ENCODE measurements at places on chromosomes 11 and 22.

DNA sequence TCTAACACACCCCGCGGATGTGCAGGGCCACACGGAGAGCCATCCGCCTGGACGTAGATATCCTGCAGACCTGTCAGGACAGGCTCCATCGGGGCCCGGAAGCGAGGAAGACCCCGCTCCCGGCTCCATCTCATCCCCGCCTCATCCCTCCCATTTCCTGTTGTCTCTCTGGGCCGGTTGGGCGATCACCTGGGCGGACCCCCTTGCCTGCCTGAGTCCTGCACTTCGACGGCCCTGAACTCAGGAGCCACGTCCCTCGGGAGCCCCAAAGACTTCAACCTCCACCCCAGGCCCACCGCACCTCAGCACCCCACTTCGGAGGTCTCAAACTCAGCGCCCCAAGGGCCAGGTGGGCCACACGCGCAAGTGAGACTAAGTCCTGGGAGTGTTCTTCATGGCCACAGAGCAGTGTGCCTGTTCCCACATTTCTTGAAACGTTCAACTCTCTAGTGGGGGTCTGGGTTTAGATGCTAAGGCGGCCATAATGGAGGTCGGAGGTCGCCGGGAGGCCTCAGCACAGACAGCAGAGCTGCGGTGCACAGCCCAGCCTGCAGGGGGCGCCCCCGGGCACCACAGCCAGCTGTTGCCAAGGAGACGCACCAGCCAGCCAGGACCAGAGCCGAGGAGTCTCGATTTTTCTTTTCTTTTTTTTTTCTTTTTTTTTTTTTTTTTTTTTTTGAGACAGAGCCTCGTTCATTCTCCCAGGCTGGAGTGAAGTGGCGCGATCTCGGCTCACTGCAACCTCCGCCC, 26.0 kb upstream of the FADD start:
- peak; percentile 79 for DNase-seq

- peak; percentile 60 for DNase-seq
Measured at GRCh38 chr11:59755701-59756557, 753 bp downstream of the STX3 start.

- no peak for DNase-seq
Measured at GRCh38 chr22:33038836-33039235, 19.3 kb downstream of the SYN3 start.

GRCh38 chr11:3916962-3917361, 61.5 kb downstream of the STIM1 start:
- DNase-seq: no peak

- DNase-seq: no peak
Measured at GRCh38 chr11:129280027-129280811, 88.1 kb upstream of the ARHGAP32 start.

DNA sequence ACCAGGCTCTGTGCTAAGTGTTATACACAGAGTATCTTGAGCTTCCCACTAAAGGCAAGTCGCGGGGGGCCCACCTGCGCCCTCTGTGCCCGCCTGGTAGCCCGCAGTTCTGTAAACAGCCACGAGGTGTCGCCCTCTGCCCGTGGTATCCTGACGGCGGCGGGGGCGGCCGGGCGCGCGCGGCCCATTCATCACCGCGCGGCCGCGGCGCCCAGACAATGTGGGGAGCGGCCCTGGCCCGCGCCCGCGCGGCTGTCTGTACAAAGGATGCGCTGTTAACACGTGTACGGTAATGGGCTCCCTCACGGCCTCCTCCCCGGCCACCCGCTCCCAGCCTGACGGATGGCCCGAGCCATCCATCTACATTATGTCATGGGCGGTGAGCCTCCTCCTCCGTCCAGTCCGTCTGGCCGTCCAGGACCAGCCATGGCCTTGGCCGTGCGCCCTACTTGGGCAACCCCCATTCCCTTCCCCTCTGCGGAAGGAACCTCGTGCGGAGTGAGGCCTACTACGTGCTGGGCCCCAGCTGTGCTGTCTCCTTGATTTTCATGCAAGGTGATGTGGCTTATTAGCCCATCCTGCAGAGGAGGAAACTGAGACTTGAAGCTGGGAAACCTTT, 99.4 kb downstream of the MIAT start:
- DNase-seq: peak; percentile 84

DNA sequence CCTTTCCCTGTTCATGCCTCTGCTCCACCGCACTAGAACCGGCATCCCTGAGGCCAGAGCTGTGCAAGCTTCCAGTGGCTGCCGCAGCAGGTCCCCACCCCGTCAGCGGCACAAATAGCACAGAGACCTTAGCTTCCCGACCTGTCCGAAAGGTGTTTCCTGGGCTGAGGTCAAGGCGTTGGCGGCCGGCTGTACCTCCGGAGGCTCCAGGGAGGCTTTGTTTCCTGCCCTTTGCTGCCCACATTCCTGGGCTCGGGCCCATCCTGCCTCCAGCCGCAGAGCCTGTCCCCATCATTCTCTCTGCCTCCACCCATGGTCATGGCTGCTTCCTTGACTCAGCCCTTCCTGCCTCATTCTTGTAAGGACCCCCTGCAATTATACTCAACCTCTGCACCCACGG, 31.2 kb downstream of the ARHGAP8 start:
- DNase-seq: no peak
